HT1080 (cell line): ENCODE measurements at places on chromosomes 3 and 15.

- DNase-seq: no peak
Observed at GRCh38 chr3:23869977-23870662, 46.7 kb downstream of the NKIRAS1 start.

- no peak for DNase-seq
Observed at GRCh38 chr3:155618543-155618942, 126.3 kb downstream of the PLCH1 start.

DNA sequence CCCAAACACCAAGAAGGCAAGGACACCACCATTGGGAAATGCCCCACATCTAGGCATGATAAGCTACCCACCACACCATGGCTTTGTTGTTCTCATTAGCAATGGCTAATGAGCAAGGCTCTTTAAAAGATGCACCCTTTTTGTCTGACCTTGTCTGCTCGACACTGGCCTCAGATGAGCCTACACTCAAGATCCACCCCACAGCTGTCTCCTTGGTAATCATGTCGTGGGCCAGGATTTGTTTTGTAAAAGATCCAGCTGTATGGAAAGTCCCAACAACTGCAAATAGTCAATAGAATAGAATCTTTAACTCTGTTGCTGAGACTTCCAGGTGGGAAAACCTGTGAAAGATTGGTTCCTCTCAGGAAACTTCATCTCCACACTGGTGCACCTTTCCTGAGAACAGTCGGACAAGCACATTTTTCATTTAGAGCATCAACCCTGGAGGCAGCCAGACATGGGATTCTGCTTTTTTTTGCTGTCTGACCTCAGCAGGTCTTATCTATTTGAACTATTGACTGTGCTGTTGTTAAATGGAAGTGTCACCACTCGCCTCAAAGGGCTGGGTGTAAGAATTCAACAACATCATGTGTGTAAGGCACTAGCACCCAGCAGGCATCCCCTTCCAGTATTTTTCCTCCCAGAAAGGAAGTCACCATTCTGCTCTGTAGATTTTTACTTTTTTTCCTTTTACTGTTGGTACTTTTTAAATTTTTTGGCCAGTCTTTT lies 35.5 kb downstream of the DUT start:
- no peak for DNase-seq

GRCh38 chr3:120396469-120396868 lies 47.3 kb upstream of the LRRC58 start:
- no peak for DNase-seq

GRCh38 chr3:38549082-38549481 lies 52.9 kb downstream of the EXOG start:
- DNase-seq: no peak

- DNase-seq: no peak
Observed at GRCh38 chr15:92471288-92471687, 77.6 kb downstream of the ST8SIA2 start.

DNA sequence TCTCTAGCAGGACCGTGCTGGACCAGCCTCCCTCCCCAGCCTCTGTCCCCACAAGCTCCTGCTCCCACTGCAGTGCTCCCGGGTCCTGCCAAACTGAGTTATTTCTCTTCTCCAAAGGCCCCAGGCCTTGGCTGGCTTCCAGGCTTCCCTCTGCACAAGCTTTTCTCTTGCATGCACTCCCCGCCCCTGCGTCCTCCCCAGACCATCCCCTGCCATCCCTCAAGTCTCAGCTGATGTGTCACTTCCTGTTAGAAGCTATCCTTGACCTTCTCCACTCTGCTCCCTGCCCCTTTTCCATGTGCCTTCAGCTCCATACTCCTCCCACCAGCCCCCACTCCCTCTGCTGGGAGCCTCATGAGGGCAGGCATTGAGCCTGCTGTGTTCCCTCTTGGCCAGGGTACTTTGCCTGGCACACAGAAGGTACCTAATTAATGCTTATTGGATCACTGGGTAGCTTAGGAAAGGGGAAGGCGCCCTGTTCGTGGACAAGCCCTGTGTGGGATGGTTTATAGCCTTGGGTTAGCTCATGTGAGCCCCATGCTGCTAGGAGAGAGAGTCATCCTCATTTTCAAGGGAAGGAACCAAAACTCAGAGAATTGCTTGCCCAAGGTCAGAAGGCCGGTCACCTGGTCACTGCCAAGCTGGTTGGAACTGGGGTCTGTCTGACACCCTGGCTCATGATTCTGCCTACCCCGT lies 56.4 kb downstream of the FEM1B start:
- DNase-seq: peak; percentile 57

- no peak for DNase-seq
Observed at GRCh38 chr3:175163686-175164085, 304.6 kb downstream of the NAALADL2 start.

- no peak for DNase-seq
Observed at GRCh38 chr3:151296226-151296625, 17.9 kb upstream of the P2RY14 start.

GRCh38 chr3:5015056-5015455 lies 35.8 kb downstream of the BHLHE40 start:
- no peak for DNase-seq

GRCh38 chr3:72171463-72171881 lies 386.5 kb upstream of the PROK2 start:
- DNase-seq: no peak

DNA sequence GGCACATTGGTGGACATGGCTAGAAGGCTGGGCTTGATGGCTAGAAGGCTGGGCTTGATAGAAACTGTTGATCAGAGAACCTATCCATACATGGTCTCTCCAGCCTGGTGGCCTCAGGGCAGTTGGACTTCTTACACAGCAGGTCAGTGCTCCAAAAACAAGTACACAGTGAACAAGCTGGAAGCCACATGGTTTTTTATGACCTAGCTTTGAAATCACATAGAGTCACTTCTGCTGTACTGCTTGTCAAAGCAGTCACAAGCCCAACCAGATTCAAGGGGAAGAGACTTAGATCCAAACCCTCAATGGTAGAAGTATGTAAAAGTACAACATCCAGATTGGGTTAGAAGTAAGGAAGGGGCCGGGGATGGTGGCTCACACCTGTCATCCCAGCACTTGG lies 89.4 kb upstream of the HES1 start:
- DNase-seq: no peak

- DNase-seq: no peak
Observed at GRCh38 chr3:187798531-187799530, 53.6 kb upstream of the BCL6 start.
